H54 (cell line): ENCODE measurements at places on chromosomes 7 and 10.
A peak's percentile ranks its signal among the peaks of the same experiment; 100 is the strongest.

DNA sequence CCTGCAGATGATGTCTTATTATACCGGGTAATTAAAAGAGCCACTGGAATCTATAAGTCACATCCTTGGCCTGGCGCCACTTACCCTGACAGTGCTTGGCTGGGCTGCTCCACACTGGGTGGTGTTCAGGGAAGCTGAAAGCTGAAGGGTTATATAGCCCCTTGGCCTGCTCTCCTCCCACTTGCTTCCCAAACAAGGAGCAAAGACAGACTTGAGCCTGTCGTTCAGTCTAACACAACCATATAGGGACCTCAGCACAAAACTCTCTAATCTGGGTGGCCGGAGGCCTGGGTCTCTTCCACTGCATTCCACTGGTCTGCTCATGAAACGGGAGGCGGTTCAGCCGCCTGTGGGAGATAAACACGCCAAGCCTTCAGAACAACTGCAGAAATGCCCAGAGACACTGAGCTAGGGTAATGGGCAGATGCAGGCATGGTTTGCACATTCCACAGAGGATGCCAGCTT lies at the start of gene ACTA2:
Gene ACTA2, minus strand, starts transcription at position 127 of the 465 bp plus-strand sequence. CDS start 3,843 bp downstream, outside the sequence.
- no peak for DNase-seq

DNA sequence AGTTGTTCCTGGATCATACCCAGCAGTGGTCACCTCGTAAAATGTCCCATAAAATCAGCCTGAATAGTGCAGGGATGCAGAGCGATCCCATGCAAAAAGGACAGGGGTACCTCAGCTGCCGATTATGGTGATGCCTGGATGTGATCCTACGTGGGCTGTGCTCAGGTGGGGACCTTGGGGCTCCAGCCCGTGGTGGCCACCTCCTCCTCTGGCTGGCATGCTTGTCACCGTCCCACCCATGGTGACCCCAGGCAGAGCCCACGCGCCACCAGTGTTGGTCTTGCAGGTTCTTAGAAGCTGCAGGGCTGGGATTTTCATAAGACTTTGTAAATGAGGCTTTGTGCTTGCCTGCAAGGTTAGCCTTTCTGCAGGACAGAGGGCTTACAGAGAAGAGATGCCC lies 97.2 kb downstream of the GLRX3 start:
- DNase-seq: no peak

DNA sequence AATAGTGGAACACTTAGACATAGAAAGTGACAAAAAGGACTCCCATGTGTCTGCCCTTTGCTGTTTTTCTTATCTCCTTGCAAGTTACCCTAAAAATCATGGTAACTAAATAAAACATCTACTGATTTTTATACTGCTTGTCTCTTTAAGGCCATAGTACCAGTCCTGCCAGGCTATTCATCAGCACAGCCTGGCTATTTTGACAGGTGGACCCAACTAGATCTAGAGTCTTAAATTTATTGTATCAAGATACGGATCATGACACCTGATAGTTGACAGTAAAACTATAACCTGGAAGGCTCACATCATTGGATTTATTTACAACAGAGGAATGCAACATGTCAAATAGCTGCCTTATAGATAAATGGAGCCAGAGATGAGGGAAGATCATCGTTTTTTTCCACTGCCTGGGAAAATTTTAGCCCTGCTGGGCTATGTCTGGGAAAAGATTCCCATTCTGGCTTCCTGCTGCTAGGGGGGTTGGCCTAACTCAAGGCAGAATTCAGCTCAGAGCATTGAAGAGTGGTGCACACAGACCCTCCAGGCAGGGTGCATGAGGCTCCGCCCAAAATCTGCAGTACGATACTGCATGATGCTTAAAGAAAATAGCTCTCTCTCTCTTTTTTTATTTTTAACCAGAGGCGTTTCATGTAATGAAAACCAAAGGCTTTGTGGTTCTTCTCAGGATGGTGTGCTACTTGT lies 292.0 kb upstream of the FZD8 start:
- DNase-seq: no peak

- no peak for DNase-seq
These were observed 657.2 kb downstream of the INHBA start for GRCh38 chr7:41045556-41046123.

DNA sequence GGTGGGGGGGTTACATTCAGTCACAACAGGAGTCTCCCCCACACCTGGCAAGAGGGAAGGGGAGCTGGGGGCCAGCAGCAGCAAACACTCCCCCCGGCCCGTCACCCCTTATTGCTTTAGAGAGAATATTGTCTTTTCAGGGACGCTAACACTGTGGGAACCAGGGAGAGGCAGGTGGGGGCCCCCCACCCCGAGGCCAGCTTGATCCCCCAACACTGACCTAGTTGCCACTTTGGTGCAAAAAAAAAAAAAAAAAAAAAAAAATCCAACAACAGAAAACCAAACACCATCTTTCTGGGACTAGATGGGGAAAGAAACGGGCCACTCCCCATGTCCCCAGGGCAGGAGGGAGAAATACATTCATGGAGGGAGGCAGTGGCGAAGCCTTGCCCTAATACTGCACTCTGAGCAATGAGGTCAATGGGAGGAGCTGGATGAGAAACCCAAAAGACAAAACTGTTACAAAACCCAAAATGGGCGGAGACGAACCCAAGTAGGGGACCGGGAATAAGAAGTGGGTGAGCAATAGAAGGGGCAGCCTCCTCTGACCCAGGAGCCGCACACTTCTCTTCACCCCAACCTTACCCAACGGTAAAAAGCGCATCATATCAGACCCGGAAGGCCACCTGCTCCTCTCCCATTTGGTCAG lies 6.5 kb downstream of the GNB2 start:
- DNase-seq: no peak

DNA sequence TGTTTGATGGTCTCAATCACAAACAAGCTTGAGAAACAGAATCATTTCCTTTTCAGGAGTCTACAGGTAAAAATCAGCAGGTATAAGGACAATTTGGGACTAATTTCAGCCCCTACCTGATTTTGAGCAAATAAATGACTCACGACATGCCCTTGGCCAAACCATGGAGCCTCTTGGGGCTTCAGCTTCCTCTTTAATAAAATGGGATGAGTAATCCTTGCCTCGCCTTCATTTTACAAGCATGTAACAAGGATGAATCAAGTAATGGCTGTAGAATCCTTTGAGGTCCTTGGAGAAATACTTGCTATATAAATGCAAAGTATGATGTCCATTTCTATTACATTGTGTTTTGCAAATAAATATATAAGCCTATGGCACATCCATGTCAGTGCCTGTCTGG lies 212.8 kb upstream of the PODXL start:
- DNase-seq: peak; percentile 16

DNA sequence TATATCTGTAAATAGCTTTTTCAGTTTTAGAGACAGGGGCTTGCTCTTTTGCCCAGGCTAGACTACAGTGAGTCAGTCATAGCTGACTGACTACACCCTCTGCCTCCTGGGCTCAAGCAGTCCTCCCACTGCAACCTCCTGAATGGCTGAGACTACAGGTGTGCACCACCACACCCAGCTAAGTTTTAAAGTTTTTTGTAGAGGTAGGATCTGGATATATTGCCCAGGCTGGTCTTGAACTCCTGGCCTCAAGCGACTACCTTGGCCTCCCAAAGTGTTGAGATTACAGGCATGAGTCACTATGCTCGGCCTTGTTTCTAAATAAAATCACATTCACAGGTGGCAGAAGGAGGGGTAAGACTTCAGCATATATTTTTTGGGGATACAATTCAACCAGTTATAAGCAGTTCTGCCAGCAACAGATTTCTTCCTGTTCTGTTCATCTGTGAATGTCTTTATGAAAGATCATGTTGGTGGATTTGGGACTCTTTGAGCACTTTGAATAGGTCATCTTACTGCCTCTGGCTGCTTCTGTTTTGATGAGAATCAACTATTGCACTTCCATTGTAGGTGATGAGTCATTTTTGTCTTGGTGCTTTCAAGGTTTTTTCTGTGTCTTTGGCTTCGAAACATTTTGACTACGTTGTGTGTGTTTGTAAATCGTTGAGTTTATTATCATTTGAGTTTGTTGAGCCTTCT lies 15.7 kb downstream of the RBM33 start:
- no peak for DNase-seq

GRCh38 chr10:785861-786214 lies 96.4 kb upstream of the DIP2C start:
- DNase-seq: no peak

DNA sequence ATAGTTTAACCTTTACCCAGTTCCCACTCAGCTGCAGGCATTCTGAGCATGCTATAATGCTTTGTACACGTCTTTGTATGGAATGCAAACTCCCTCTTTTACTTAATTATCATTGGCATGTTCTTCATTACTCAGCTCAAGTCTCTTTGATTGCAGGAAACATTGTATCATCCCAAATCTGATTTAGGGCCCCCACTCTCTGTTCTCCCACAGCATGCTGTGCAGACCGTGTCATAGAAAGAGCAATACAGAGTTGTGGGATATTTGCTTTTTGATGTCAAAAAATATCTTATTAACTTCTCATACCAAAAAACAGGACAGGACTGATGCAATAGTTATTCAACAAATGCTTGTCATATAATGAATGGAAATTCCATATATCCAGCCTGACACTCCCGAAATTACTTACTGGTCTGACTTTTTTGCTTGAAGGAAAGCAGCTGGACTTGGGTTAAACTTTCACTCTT lies 1081.5 kb upstream of the C7orf33 start:
- DNase-seq: no peak

DNA sequence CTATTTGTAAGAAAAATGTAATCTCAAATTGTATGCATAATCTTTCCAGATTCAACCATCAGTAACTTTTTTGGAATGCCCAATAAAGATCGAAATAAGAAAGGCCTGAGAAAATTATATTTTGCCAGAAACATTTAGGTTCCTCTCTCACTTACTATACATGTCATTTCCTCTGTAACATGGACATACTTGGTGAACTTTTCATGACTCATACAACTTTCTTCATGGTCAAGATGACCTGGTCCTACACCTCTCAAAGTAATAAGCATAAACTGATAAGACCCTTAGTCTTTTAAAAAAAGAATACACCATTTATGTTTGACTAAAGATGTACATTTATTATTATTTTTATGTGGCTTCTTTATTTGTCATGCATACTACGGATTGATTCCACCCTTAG lies 125.3 kb downstream of the REEP3 start:
- no peak for DNase-seq

- peak; percentile 20 for DNase-seq
These were observed 39.3 kb downstream of the FAS start for GRCh38 chr10:89029785-89030437.

DNA sequence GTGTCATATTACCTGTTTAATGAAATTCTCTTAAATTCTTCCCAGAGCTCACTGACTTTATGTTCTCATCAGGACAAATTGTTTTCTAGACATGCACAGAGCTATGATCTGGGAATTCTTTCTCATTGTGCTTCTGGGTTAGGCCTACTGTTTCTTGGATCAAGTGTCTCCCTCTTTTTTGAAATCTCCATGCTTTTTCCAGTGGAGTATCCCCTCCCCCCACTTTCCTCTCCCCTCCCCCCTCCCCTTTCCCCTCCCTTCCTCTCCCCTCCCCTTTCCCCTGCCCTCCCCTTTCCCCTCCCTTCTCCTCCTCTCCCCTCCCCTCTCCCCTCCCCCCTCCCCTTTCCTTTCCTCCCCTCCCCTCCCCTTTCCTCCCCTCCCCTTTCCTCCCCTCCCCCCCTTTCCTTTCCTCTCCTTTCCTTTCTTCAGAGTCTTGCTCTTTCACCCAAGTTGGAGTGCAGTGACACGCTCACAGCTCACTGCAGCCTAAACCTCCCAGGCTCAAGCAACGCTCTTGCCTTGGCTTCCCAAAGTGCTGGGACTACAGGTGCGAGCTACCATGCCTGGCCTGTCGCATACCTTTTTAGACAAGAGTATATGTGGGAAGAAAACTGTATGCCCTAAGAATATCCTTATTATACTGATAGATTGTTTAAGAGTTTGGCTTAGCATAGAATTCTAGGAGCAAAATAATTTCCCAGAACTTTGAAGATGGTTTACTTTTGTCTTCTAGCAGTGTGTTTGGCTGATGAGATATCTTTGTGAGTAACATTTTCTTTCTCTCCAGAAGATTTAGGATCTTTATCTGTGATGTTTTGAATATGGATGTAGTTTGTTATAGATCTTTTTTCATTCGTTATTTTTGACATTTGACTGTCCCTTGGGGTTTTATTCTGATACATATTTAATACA lies 2.5 kb downstream of the DYNC2I1 start:
- no peak for DNase-seq

DNA sequence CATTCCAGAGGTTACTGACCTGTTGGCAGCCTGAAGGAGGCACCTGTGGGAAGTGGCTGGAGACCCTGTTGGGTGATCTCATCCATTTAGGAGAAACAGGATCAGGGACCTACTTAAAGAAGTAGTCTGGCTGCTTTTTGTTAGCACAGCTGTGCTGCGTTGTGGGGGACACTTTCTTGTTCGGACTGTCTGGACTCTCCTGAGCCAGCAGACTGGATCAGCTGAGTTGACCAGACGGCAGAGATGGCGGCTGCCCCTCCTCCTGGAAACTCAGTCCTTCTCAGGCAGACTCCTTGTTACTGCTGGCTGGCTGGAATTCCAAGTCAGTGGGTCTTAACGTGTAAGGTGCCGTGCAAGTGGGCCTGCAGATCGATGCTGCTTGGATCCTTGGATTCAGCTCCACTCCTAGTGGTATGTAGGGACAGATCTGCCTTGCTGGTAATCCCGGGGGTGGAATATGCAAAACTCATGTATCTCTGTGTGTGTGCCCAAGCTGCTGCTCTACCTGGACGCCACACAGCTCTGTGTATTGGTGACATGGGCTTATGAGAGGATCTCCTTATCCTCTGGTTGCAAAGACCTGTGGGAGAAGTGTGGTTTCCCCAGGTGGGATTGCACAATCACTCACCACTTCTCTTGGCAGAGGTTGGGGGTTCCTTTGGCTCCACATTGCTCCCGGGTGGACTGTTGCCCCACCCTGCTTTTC lies 87.3 kb downstream of the CCSER2 start:
- DNase-seq: no peak

DNA sequence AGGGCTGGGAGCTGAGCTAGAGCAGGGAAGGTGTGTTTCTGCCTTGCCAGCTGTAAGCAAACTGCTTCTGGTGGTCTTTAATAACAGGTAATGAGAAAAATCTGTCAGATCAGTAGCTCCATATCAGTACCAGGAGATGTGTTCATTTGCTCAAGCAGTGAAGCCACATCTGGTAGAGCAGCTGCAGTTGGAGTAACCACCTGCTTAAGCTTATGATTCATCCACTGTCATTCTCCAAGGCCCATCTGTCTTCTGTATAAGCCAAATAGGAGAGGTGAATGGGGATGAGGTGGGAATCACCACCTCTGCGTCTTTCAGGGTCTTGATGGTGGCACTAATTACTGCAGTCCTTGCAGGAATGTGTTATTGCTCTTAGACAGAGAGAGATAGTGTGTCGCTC lies 18.4 kb upstream of the COBL start:
- DNase-seq: no peak

DNA sequence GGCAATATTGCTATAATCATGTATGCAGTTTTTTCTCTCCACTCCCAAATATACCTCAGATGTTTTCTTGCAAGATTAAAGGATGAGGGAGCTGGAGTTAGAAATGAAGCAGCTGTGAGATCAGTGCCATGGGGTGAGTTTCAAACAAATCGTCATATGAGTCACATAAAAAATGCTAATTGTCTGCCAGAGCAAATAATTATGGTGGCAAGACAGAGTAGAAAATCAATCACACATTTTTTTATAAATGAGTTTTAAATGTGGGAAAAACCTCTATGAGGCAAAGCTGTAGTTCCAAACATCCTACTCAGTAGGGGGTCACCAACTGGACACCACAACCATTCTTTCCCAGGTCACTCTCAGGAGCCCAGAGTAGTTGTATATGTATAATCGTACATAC lies 55.3 kb downstream of the CH25H start:
- no peak for DNase-seq
